ENCODE measurements at places on chromosomes 7 and 10.

DNA sequence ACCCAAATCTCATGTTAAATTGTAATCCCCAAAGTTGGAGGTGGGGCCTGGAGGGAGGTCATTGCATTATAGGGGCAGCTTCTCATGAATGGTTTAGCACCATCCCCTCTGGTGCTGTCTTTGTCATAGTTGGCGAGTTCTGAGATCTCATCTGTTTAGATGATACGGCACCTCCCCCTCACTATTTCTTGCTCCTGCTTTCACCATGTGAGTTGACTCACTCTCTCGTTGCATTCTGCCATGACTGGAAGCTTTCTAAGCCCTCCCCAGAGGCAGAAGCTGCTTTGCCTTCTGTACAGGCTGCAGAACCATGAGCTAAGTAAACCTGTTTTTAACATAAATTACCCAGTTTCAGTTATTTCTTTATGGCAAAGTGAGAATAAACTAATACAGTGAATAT, 18.9 kb upstream of the ZNF138 start:
- ATAC-seq = no peak

- ATAC-seq = no peak
Measured at GRCh38 chr10:12455766-12456165, 106.4 kb downstream of the CAMK1D start.

- ATAC-seq = no peak
Measured at GRCh38 chr7:40763319-40764287, 628.8 kb downstream of the SUGCT start.

- no peak for ATAC-seq
Measured at GRCh38 chr10:69869291-69869961, 67.7 kb downstream of the COL13A1 start.

DNA sequence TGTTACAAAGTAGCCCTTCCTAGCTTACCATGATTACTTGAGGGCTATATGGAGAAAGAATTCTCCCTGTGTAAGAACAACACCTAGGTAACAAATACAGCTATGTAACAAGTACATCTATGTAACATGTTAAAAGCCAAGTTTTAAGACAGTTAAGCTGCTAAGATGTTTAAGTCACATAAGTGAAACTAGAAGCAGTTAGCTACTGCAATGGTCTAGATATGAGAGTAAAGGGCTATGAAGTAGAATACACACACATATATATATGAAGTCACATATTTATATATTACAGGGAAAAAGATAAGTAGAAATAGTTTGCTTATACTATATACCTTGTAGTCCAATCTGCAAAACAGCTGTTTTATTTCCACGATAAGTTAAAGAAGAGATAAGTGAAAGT, 14.4 kb downstream of the POT1 start:
- no peak for ATAC-seq

DNA sequence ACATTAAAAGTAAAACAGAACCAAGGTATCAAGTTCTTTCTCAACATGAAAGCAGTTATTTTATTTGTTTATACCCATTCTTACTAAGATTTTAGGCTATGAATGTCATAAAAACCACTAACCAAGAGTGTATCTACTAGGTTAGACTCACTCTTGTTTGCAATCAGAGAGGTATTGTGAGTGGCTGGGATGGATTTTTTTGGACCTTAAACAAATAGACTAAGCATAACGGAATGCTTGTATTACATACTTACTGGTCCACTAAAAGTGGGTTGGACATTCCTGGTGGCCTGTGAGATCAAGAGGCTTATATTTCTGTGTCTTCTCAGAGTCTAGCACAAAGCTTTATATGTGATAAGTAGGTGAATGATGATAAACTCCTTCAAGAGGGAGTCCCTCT, 32.6 kb upstream of the CBLL1 start:
- no peak for ATAC-seq

Measured in activated CD4-positive, CD25-positive, alpha-beta regulatory T cell treated with anti-CD3 and anti-CD28 coated beads, Interleukin-2, amount 50 U/mL, for 24 hours (primary cell).